Activated CD8-positive, alpha-beta memory T cell treated with anti-CD3 and anti-CD28 coated beads for 1 hour (primary cell): ENCODE measurements at places on chromosomes 7 and 10.

DNA sequence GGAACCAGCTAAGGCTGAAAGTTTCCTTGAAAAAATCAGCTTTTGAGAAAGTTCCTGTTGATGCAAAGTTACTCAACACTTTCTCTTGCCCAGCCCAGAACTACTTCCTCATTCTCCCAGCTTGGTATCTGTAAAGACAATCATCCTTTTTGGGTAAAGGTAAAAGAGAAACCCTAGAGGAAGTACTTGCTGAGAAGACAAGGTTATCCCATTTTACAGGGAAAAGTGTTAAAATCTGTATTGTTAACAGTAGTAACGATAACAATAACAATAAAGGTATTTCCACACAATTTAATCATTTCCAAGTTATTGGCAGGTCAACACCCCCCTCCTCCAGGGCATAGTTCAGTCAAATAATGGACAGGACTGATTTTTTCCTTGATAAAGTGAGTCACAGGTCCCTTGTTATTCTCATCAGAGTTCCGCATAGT lies 2.4 kb downstream of the ALOX5 start:
- DNase-seq: no peak

- no peak for DNase-seq
These were observed 38.5 kb downstream of the MCU start for GRCh38 chr10:72730479-72730878.

DNA sequence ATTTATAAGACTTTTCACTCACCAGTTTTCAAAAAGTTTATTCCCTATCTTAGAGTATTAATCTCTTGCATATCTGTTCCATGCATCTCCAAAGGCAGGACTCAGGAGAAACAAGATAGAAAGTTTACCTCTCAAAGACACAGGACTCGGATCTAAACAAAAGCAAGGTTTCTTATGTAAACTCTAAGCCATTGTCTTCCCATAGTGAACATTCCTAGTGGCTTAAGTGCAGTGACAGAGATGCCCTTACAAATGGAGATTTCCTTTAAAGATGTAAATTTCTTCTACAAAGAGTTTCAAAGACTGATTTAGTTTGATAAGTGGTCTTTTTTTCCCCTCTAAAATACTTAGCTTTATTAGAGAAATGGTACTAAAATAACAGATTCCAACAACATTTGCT lies 209.8 kb downstream of the ACTR3B start:
- DNase-seq: no peak

DNA sequence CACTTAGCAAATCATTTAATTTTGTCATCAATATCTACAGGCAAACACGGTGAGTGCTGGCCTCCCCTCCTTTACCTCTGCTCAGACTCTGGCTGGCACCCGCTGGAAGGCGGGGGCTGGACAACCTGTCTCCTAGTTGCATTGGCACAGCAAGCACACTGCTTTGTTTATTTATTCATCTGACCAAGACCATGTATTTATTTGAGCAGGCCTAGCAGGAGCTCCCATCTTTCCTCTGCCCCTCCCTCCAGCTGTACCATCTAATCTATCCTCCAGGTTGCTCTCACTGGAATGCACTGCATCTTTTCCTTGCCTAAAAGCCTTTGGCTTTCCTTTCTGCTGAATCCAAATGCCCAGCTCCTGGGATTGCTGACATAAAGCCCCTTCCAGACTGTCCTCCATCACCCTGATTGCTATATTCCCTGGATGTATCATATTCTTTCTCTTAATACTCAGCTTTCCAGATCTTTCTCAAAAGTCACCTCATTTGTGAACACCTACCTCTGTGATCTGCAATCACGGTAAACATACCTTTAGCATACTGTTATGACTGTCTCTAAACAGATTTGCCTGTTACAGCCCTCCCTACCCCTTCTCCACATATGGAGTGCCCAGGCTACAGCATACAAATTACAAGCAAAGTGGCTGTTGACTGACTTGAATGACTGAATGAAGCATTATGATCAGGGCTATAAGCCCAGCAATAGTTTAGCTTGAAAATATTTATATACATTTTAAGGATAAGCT lies 9.6 kb downstream of the ELMO1 start:
- DNase-seq: no peak

- no peak for DNase-seq
These were observed 3.3 kb downstream of the PLEKHS1 start for GRCh38 chr10:113754768-113755167.

- no peak for DNase-seq
These were observed 86.0 kb upstream of the ANKRD1 start for GRCh38 chr10:91006752-91007346.

GRCh38 chr7:34445653-34446052 lies 212.4 kb upstream of the NPSR1 start:
- no peak for DNase-seq

DNA sequence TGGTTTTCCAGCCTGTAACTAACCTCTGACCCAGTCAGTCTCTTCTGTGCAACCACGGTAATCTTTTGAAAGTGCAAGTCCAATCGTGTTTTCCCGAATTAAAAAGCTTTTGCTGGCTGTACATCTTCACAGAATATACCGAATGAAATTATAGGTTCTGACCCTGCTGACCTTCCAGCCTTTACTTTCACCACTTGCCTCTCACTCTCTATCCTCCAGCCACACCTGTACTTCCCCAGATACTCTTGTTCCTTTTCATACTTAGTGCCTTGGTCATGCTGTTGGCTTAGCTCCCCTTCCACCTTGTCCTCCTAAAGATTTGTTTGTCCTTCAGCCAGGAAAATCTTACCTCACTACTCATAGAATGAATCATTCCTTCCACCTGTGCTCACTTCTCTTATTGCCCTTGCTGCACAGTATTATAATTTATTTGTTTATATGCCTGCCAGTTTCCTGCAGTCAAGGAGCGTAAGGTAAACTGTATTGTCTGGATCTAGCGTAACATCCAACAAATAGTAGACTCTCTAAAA lies 2.3 kb upstream of the PNPLA8 start:
- no peak for DNase-seq

- DNase-seq: no peak
These were observed 27.4 kb upstream of the POU6F2 start for GRCh38 chr7:38950309-38950708.

GRCh38 chr7:46003896-46004875 lies 83.1 kb upstream of the IGFBP3 start:
- DNase-seq: no peak

- DNase-seq: no peak
These were observed 3.3 kb downstream of the PITRM1 start for GRCh38 chr10:3169271-3169670.

DNA sequence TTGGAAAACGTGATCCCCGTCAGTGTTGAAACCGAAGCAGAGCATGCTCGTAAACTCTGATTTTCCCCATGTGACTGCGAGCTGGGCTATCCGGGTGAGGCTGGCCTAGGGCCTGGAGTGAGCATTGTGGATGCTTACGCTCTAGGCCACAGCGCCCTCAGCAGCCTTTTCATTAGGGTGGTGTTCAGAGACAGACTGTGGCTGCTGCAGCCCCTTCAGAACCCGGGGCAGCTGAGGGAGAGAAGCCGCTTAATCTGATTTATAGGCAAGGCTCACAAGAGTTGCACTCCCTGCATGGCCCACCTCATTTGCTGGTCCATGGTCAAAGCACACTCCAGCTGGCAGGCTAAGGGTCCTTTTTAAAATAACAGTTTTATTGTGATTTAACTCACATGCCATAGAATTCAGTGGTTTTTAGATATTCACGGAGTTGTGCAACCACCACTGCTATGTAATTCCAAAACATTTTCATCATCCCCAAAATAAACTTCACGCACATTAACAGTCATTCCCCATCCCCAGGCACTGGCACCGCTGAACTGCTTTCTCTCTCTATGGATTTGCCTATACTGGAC lies 72.5 kb downstream of the SYPL1 start:
- DNase-seq: no peak

DNA sequence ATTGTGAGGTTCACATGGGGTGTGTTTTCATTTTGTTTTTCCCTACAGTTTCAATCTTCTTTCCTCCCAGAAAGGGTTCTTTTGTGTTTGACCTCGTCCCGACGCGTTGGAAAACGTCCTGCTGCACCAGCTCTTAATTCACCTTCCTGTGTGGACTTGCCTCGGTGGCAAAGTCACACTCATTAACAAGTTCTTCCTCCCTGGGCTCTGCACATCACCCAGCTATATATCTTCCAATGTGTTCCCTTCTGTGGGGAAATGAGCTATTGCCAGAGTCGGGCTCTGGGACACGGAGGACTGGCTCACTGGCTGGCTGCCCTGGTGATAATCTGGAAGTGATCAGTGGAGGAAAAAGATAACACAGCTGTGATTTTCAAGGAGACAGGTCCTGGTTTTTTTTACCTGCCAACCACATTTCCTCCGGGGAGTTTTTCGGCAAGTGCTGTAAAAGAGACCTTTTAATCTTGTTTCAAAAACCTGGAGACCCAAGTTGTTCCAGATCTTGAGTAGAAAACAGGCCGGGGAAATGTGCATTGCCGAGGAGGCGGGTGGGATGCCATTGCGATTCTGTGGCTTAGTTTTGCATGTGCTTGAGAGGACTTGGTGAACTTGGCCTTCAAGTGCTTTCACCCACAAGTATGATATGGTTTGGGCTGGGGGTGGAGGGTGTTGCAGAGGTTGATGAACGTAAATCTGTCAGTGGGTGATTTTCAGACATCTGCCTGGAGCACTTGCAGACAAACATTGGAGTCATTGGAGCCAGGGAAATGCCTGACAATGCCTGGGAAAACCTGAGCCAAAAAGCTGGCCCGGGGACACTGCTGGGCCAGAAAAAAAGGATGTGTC lies 96.5 kb upstream of the CREB5 start:
- no peak for DNase-seq

- DNase-seq: no peak
These were observed 44.6 kb upstream of the TES start for GRCh38 chr7:116165717-116166116.

GRCh38 chr10:84267503-84268126 lies 22.8 kb downstream of the RGR start:
- peak; percentile 38 for DNase-seq

- no peak for DNase-seq
These were observed 6.0 kb downstream of the WDR37 start for GRCh38 chr10:1061930-1062774.

DNA sequence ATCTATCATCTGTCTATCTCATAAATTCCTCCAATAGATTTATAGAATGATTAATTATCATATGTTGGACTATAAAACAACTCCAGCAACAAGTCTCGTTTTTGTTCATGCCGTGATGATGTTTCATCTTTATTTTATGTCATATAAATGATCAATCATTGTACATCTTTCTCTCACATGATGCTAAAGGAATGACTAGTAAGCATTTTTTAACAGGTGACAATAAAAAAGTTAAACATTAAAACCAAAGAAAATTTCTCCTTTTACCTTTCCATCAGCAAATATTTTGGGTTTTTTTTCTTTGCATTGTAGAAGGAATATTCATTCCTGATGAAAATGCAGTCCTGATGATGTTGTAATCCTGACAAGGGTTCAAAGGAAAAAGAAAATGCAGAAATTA lies 41.4 kb downstream of the AKR1C3 start:
- DNase-seq: no peak

DNA sequence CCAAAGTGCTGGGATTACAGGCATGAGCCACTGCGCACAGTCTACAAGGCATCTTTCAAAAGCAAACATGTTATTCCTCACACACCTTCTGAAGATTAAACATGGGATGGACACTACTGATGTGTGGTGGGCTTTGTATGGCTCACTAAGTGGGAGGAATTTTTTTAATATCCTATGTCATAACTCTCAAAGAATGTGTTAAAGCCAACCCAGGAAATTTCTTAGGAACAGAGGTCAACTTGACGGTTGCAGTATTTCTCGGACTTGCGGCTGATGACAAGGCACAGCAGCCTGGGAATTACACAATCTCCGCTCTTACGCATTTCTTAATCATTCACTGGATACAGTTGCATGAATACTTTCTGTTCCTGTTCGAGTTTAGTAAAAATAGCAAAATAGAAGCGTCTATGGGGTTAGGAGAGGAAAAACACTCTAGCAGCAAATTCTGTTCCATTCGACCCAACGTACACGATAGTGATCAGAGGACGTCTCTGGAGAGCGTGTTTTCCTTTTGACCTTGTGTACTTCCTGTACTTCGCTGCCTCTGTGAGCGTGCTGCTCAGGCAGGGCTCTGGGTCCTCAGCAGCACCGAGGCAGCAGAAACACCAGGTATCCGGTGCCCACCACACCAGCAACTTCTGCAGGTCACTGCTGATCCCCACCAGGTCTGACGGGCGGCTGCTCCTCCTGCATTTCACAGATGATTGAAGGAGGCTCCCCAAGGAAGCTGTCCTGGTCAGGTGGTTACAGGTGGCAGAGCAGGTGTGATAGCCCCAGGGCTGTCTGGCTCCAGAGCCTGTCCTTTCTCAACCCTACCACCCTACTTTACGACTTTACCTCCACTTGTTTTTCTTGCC lies 26.4 kb upstream of the SRGN start:
- DNase-seq: no peak

- DNase-seq: no peak
These were observed 116.4 kb upstream of the TCERG1L start for GRCh38 chr10:131427901-131428300.

DNA sequence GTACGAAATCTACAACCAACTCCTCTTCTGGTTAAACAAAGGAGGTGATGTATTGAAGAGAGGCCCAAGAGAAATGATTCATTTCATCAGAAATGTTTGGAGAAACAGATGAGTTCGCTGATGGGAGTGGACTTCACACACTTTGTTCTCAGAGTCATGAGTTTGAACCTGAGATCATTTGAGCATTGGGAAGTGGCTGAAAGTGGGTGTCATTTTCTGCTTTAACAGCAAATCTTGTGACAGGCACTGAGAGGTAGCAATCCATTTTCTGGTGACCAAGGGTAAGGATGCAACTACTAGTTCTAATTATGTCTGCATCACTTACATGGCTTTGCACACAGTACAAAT lies 51.4 kb downstream of the RBM20 start:
- DNase-seq: no peak
